SK-N-SH (cell line): ENCODE measurements at places on chromosomes 1 and 21. TPM values are rescaled to one million over a fixed set of nuclear protein-coding genes. Genes with fewer than 3 reads are reported as not detected.

DNA sequence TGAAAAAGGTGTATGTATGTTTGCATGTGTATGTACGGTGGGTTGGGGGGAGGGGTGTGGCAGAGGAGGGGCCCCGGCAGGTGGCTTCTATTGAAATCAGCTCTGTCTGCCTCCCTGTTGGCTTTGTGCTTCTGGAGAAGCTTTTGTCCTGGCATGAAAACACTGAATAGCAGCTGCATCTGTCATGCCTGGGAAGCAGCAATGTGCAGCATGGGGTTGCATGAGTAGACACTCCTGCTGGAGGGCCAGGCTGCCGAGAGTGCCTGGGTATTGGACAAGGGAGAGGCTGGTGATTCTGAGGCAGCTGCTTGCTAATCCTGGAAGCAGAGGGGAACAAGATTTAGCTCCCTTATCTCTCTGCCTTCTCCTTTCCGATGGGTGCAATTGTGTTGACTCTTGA is 20.5 kb downstream of the MAPKAPK2 start:
- DNase-seq, result no peak
- peaks cover 29% of the 10 kb centered on the region; the same call in 1 of the 2 replicates for H3K4me1 ChIP-seq
- no peak overlapping the region for H3K4me3 ChIP-seq
- no peaks in the 10 kb centered on the region for H3K36me3 ChIP-seq
- no peak overlapping the region for H3K27ac ChIP-seq
- H3K27me3 ChIP-seq, result no peaks in the 10 kb centered on the region

DNA sequence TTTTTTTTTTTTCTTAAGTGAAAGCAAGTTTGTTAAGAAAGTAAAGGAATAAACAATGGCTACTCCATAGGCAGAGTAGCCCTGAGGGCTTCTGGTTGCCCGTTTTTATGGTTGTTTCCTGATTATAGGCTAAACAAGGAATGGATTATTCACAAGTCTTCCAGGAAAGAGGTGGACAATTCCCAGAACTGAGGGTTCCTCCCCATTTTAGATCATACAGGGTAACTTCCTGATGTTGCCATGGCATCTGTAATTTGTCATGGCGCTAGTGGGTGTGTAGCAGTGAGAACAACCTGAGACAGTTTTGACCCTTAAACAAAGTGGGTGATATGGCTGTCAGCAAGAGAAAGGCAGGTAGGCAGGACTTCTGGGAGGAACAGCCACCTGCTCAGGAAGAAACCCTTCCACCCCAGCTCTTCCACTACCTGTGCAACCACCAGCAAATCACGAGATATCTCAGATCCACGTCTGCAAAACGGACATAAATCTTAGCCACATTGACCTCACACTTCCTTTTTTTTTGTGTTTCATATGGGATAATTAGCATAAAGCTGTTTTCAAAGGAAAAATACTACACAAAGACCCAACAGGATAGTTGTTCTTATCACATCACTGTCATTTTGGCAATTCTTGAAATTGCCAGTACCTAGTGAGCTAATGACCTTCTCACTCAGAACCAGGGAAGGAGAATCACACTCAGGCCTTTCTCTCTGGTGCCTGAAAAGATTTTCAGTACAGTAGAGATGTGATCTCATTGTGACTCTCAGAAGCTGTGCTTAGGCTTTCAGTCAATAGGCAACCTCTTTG is 34.8 kb upstream of the DUSP10 start:
- H3K27ac ChIP-seq, result no peak overlapping the region
- H3K4me1 ChIP-seq, result peaks cover 4% of the 10 kb centered on the region; the same call in 1 of the 2 replicates
- no peak overlapping the region for H3K4me3 ChIP-seq
- no peak for DNase-seq
- H3K27me3 ChIP-seq, result no peaks in the 10 kb centered on the region

- H3K4me3 ChIP-seq, result no peak overlapping the region
- H3K27ac ChIP-seq, result no peak overlapping the region
- no peaks in the 10 kb centered on the region for H3K4me1 ChIP-seq
- peak; percentile 88 for DNase-seq
Measured at GRCh38 chr1:3012456-3013291, 8.6 kb upstream of the ACTRT2 start.

Gene ZMYND12
- polyA plus RNA-seq, result 0.18 and 0.45 TPM in 2 replicates

DNA sequence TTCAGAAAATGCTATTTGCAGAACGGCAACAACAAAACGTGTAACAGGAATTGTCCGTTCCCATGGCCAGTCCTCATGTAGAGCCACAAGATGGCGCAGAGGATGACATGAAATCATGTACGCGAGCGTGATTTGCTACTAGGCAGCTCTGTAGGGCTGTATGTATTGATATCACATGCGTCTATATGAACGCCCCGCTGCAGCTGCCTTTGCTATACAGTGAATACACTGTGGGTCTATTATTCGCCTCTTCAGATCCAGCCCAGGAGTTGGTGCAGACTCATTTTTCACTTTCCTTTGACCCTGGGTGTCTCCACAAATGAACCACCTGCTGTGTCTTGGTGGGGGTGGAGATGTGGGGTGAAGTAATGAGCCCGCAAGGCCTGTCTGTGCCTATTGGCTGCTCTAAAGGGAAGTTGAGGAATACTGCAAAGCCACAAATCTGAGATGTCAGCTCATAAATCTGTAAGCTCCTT is 361.5 kb downstream of the KIF26B start:
- no peak for DNase-seq
- H3K27ac ChIP-seq, result peak overlapping the region; percentile 7; the same call in 1 of the 2 replicates
- no peaks in the 10 kb centered on the region for H3K4me1 ChIP-seq
- H3K4me3 ChIP-seq, result no peak overlapping the region
- peaks cover 10% of the 10 kb centered on the region for H3K36me3 ChIP-seq
- no peaks in the 10 kb centered on the region for H3K27me3 ChIP-seq

DNA sequence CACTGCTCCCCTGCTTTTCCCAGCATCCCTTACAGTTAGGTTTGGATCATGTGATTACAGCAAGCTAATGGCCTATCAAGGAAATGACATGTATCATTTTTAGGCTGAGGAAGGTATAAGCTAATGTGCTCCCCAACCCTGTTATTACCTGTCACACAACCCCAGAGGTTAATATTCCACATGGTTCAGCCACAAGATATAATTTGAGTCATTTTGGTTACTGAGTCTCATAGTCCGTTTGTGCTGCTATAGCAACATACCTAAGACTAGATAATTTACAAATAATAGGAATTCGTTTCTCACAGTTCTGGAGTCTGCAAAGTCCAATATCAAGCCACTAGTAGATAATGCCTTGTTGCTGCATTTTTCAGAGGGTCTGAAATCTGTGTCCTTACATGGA is 29.1 kb upstream of the SLC16A1 start:
- H3K27me3 ChIP-seq, result no peaks in the 10 kb centered on the region
- H3K4me1 ChIP-seq, result no peaks in the 10 kb centered on the region
- H3K4me3 ChIP-seq, result no peak overlapping the region

Gene MANEAL
- 2.7 and 3.7 TPM in 2 replicates for polyA plus RNA-seq

DNA sequence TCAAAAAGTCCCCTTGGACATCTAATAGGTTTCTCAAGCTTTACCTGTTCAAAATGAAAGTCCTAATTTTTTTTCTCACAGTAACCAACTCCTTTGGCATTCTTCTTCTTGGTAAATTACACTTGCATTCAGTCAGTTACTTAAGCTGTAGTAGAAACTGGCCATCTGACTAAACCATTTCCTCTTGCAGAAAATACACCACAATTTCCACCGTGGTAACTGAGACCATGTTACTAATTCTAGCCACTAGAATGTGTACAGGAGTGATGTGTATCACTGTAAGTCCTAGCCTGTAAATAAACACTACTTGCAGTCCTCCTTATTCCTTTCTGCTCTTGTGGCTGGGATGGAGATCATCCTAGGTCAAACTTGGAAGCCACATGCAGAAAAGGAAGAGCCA is 965.4 kb upstream of the TMPRSS15 start:
- no peak overlapping the region for H3K27ac ChIP-seq
- no peaks in the 10 kb centered on the region for H3K27me3 ChIP-seq
- no peak for DNase-seq

- no peak overlapping the region for H3K27ac ChIP-seq
- no peaks in the 10 kb centered on the region for H3K27me3 ChIP-seq
- DNase-seq, result no peak
Measured at GRCh38 chr1:30409476-30410152, 313.8 kb downstream of the MATN1 start.

Gene OR2L8
- polyA plus RNA-seq, result not detected in 2 replicates

GRCh38 chr1:3491291-3492246 is 37.1 kb downstream of the ARHGEF16 start:
- H3K4me1 ChIP-seq, result 0 out of 2 replicates have a peak, but pooled peaks cover 4% of the 10 kb centered on the region
- no peaks in the 10 kb centered on the region for H3K36me3 ChIP-seq
- peak overlapping the region; percentile 32; the same call in 1 of the 2 replicates for H3K4me3 ChIP-seq
- peak; percentile 95 for DNase-seq

Gene SPATA45
- 0.24 TPM in 1 of 2 replicates, not detected in the other for polyA plus RNA-seq

- no peaks in the 10 kb centered on the region for H3K4me1 ChIP-seq
- no peak for DNase-seq
- no peak overlapping the region for H3K4me3 ChIP-seq
Measured at GRCh38 chr1:231554969-231555368, 26.5 kb downstream of the TSNAX start.

Gene WNT3A
- not detected in 2 replicates for polyA plus RNA-seq

- no peaks in the 10 kb centered on the region for H3K27me3 ChIP-seq
- no peak overlapping the region for H3K27ac ChIP-seq
- peaks cover 5% of the 10 kb centered on the region; the same call in 1 of the 2 replicates for H3K4me1 ChIP-seq
Measured at GRCh38 chr1:17108786-17109185, 10.5 kb downstream of the PADI2 start.

DNA sequence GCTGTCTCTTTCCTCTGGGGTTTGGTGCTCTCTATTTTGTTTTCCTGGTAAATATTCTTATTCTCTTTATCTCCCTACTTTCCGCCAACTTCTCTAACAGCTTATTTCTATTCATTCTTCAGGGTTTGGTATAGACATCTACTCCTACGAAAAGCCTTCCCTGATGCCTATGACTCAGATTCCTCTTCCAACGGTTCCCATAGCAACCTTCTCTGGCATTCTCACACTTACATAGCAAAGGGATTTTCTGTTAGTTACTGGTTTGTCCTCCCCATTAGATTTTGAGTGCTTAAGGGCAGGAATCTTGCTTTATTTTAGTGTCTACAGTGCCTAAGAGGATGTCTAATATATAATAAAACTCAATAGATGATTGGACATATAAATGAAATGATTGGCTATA is 407.6 kb upstream of the DEPDC1 start:
- H3K27ac ChIP-seq, result no peak overlapping the region
- no peaks in the 10 kb centered on the region for H3K27me3 ChIP-seq
- H3K4me1 ChIP-seq, result no peaks in the 10 kb centered on the region
- H3K36me3 ChIP-seq, result no peaks in the 10 kb centered on the region

GRCh38 chr1:235415008-235415904 is 48.0 kb downstream of the TBCE start:
- H3K4me1 ChIP-seq, result peaks cover 4% of the 10 kb centered on the region
- no peak overlapping the region for H3K27ac ChIP-seq

Gene IGSF21
- not detected in 2 replicates for polyA plus RNA-seq

Gene SLAMF9
- 0.12 and 0.19 TPM in 2 replicates for polyA plus RNA-seq

GRCh38 chr1:6275826-6276782 is 15.2 kb upstream of the GPR153 start:
- no peak overlapping the region for H3K4me3 ChIP-seq
- H3K27ac ChIP-seq, result no peak overlapping the region
- peaks cover 7% of the 10 kb centered on the region; the same call in 1 of the 2 replicates for H3K4me1 ChIP-seq
- no peaks in the 10 kb centered on the region for H3K27me3 ChIP-seq

Gene KRTCAP2
- polyA plus RNA-seq, result 203 and 238 TPM in 2 replicates

GRCh38 chr1:158251163-158251562 is 3.1 kb upstream of the CD1A start:
- no peak for DNase-seq
- H3K4me1 ChIP-seq, result no peaks in the 10 kb centered on the region
- no peaks in the 10 kb centered on the region for H3K27me3 ChIP-seq
- H3K27ac ChIP-seq, result no peak overlapping the region

DNA sequence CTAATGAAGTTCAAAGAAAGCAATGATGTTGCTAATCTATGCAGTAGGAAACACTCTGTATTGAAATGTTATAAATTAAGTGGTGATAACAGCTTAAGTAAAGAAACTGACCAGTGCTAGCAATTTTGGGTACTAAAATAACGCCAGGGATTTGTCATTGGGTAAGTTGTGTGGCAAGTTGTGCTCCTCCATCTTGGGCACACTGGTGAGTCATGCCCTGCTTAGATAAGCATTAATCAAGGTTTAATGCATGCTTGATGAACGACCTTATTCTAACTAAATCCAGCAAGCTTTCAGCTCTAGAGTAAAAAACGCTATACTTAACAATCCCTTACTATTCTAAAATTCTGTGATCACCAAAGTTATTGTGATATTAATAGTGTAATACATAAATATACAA is 25.2 kb downstream of the VAMP4 start:
- no peaks in the 10 kb centered on the region for H3K4me1 ChIP-seq
- H3K4me3 ChIP-seq, result no peak overlapping the region
- no peak for DNase-seq
- H3K27ac ChIP-seq, result no peak overlapping the region

Gene OLFML3
- polyA plus RNA-seq, result 26.1 and 28.3 TPM in 2 replicates

GRCh38 chr1:13407811-13408210 is 2.4 kb upstream of the PRAMEF20 start:
- no peaks in the 10 kb centered on the region for H3K4me1 ChIP-seq
- H3K27me3 ChIP-seq, result no peaks in the 10 kb centered on the region
- no peak overlapping the region for H3K27ac ChIP-seq

- no peaks in the 10 kb centered on the region for H3K27me3 ChIP-seq
- no peaks in the 10 kb centered on the region for H3K4me1 ChIP-seq
- H3K27ac ChIP-seq, result no peak overlapping the region
- DNase-seq, result no peak
Measured at GRCh38 chr1:163970699-163971098, 588.3 kb upstream of the PBX1 start.

Gene SHISAL2A
- polyA plus RNA-seq, result 0.07 TPM in 1 of 2 replicates, not detected in the other

DNA sequence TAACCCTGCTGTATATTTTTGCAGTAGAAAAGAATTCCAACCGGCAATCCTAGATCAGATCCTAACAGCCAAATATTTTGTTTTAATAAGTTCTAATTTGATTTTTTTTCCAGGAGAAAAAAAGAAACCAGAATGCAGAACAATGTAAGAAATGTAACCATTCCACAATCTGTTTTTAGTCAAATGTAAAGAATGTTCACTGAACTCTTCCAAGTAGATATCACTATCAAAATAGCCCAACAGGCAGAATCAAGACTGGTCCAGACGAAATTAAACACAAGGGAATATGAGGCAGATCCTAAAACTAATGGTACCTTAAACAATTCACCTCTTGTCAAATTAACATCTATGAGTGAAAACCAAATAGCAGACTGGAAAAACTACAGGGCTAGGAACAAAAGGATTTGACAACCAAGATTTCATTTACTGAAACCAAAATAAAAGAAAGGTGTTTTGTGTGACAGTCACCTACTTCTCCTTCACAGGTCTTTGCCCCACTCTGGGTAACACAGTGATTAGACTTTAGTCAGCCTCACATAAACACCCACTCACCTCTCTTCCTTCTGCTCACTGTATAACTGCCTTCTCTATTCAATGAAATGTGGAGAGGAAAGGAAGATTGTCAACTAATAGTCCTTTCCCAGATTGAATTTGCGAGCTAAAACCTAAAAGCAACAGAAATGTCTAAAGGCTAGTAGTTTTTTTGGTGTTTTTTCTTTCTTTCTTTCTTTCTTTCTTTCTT is 137.9 kb downstream of the FAF1 start:
- peak overlapping the region; percentile 69 for H3K27ac ChIP-seq
- no peak for DNase-seq
- H3K27me3 ChIP-seq, result no peaks in the 10 kb centered on the region

- H3K4me1 ChIP-seq, result peaks cover 3% of the 10 kb centered on the region; the same call in 1 of the 2 replicates
- no peak for DNase-seq
- no peak overlapping the region for H3K4me3 ChIP-seq
Measured at GRCh38 chr1:58062635-58063034, 483.9 kb downstream of the OMA1 start.

- H3K27me3 ChIP-seq, result no peaks in the 10 kb centered on the region
- H3K4me1 ChIP-seq, result no peaks in the 10 kb centered on the region
- H3K4me3 ChIP-seq, result no peak overlapping the region
- no peak overlapping the region for H3K27ac ChIP-seq
- DNase-seq, result no peak
- peaks cover 3% of the 10 kb centered on the region for H3K36me3 ChIP-seq
Measured at GRCh38 chr1:11653101-11653860, 948 bp downstream of the FBXO2 start.

Gene PAQR6
- polyA plus RNA-seq, result 2.4 and 3.5 TPM in 2 replicates

Gene BATF3
- polyA plus RNA-seq, result 0.76 and 0.86 TPM in 2 replicates
